ENCODE measurements at places on chromosomes 11 and 22. TPM values are rescaled to one million over a fixed set of nuclear protein-coding genes. Genes with fewer than 3 reads are reported as not detected.
A peak's percentile ranks its signal among the peaks of the same experiment; 100 is the strongest.

GRCh38 chr11:94322501-94322900, 18.1 kb downstream of the IZUMO1R start:
- no peak for DNase-seq

- peak; percentile 39 for DNase-seq
Observed at GRCh38 chr22:46233231-46233630, 16.9 kb downstream of the CDPF1 start.

DNA sequence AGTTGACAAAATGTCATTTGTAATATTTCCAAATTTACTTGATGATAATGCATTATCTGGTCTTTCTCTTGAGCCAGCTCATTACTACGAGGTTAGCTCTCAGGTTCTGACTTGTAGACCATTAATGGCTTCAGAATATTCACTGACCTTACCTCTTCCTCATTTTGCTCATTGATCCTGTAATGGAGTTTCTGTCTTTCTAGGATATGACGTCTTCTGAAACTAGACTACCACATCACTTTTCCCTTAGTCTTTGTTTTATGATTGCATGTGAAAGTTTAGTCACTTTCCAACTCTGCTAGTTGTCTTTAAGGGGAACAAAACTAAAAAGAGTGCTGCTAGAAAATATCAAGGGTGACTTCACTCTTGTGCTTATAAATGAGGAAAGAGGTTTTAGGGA, 697.6 kb downstream of the JRKL start:
- no peak for DNase-seq

The KCNK4 gene
- not detected for total RNA-seq

- DNase-seq, result no peak
Observed at GRCh38 chr11:26134053-26134452, 197.9 kb upstream of the ANO3 start.

The PDGFB gene
- 29.6 TPM for total RNA-seq
